ENCODE measurements at places on chromosomes 11 and 22.

- DNase-seq: no peak
Measured at GRCh38 chr11:15829312-15829711, 527.0 kb downstream of the SOX6 start.

DNA sequence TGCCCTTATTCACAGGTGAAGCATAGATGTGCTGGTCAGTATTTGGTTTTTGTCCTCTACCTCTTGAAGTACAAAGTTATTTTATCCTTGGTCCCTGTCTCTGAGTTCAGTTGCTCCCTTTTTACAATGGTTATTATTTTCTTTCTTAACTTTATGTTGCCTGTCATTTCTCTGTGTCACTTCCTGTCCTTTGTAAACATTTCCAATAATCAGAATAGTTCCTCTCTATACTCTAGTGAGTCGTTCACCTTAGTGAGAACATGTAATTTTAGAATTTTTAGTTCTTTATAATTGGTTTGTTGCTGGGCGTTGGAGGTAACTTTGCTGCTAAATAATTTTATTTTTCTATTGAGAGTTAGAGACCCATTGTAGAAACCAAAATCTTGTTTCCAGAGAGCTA lies 16.0 kb downstream of the CSTPP1 start:
- DNase-seq: no peak

GRCh38 chr11:71936825-71937224 lies 8.0 kb downstream of the RNF121 start:
- no peak for DNase-seq

DNA sequence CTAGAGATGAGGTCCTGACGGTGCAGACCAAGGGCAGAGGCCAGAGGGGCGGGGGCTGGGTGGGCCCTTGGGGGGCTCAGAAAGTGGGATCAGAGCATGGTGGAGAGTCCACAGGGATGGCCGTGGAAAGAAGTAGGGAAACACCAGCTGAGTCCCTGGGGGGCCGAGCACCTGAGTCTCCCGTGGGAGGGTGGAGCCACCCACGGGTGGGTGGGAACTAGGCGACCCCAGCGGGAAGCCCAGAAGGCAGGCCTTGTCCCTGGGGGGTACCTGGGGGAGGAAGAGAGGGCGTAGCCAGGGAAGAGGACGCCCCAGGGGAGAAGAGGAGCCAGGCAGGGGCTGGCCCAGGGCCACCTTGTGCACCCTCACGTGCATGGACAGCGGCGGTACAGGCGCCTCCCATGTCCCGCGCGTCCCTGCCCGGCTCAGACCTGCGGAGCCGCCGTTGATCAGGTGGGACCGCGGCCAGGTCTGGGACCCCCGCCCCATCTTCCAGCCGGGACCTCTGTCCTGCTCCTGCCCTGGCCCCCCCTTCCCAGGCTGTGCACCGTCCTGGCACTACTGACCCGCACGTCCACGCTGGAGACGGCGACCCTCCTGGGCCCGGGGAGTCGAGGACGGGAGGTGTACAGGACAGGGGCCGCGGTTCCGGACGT lies 10.2 kb downstream of the CRELD2 start:
- no peak for DNase-seq

- peak; percentile 11 for DNase-seq
Measured at GRCh38 chr22:44107340-44107739, 73.4 kb upstream of the PARVG start.

DNA sequence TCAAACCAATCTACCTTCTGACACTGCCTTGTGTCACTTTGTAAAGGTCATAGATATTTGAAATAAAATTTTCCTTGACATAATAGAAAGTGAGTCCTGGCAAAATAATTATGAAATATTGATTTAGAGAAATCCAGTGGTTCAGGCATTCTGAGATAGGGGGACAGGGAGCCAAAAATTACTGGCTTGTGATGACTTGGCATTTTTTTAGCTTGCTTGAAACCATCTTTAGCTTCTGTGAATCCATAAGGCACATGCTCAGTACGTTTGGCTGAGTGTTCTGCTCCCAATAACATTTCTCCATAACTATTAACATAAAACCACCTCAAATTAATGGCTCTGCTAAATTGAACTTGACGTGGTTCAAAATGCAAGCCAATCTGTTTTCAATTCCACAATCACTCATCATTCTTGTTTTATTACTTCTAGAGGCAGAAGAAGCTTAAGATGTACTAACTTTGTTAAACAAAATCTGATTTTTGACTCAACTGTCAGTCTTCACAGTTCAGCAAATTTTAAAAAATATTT lies 209.0 kb downstream of the LRRC4C start:
- DNase-seq: no peak

All from activated naive CD4-positive, alpha-beta T cell treated with anti-CD3 and anti-CD28 coated beads for 36 hours (primary cell).